ENCODE measurements at places on chromosomes 7 and 10.

- no peak for DNase-seq
Measured at GRCh38 chr7:110881721-110882120, 209.2 kb upstream of the LRRN3 start.

- no peak for DNase-seq
Measured at GRCh38 chr7:2681929-2682799, 5.8 kb upstream of the AMZ1 start.

DNA sequence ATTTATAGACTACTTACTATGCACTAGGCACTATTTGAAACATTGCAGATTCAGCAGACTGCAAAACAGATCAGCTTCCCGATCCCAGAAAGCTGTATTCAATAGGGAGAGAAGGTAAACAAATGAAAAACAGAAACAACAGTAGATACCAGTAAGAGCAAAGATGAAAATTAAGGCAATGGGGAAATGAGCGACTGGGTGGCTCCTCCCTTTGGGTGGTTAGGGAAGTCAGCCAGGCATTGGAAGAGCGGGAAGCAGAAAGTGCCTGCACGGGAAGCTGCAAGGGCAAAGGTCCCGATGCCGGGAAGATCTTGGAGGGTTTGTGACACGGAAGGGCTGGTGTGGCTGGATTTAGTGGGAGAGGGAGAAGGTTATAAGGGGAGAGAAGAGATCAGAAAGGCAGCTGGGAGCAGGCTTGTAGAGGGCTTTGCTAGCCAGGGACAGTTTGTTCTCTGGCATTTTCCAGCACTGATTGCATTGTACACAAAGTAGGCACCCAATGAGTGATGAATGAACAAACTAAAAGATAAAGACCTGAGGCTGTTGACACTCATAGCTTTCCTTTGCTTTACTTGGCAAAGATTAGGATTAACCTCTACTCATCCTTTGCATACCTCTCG lies 67.8 kb downstream of the NAMPT start:
- no peak for DNase-seq

DNA sequence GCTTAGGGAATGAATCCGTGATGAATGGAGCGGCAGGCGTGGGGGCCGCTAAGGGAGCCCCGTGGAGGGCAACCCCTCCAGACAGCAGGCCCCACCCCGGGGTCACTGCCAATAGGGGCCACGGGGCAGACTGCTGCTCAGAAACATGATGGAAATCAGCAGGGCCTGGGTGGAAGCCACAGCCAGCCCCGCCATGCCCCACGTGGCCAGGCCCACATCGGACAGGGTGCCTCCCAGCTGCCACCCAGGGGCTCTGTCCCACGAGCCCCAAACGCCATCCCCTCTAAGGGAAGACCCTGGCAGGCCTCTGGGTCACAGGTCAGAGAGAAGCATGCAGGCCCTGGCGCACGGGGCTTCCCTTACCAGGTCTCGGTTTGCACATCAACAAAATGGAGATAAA lies 28.4 kb downstream of the TNRC18 start:
- DNase-seq, result no peak

- no peak for DNase-seq
Measured at GRCh38 chr10:73639286-73639685, 2.0 kb downstream of the MYOZ1 start.

- DNase-seq, result no peak
Measured at GRCh38 chr10:74133923-74134820, 16.5 kb downstream of the AP3M1 start.

DNA sequence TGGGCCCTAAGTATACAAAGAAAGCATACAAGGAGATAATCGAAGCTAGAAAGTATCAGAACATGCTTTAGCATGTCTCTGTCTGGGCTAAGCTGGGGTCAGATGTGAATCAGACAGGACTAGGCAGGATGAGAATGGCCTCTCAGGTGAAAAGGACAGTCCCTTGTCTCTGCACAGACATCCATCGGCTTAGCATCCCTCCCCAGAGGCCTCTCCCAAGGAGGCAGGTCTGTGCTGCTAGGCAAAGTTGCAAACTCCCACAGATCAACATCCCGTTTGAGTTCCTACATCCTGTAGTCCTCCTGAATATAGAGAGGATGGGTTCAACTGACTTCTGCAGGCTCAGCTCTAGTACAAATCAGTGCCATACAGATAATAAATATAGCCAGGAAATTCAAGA lies 24.5 kb downstream of the CHST15 start:
- no peak for DNase-seq

DNA sequence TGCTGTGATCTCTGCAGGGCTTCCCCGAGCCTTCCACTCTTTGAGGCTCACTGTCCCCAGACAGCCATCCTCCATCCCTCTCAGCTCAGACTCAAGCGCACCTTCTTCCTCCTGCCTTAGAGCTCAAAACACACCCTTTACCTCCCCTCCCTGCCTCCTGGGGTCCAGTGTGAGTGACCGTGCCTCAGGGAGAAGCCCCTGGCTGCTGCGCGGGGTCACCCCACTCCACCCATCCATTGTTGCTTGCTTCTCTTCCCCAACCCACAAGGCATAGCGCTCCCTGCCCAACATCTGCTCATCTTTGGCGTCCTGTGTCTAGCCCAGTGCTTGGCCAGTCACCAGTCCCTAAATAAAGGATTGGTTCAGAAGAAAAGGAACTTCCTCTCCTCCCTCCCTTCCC lies 170.3 kb downstream of the TCERG1L start:
- no peak for DNase-seq

GRCh38 chr10:131689016-131689415 lies 211.8 kb upstream of the PPP2R2D start:
- DNase-seq, result no peak

DNA sequence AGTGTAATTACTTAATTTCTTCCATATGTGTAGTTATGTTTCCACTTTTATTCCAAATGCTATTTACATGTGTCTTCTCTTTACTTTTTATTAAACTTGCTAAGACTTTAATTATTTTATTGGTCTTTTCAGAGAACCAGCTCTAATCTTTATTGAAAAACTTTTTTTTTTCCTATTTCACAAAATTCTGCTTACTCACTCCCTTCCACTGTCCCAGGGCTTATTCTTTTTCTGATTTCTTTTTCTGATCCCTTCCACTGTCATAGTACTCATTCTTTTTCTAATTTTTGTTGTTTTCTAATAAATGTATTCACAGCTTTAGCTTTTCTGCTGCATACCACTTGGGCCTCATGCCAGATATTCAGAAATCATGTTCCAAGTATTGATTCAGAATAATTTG lies 82.7 kb downstream of the CNOT4 start:
- no peak for DNase-seq

- no peak for DNase-seq
Measured at GRCh38 chr10:83517456-83517855, 621.9 kb upstream of the GHITM start.

GRCh38 chr7:51619880-51620279 lies 303.3 kb upstream of the COBL start:
- no peak for DNase-seq

- DNase-seq, result no peak
Measured at GRCh38 chr7:118872568-118872967, 648.1 kb downstream of the ANKRD7 start.

DNA sequence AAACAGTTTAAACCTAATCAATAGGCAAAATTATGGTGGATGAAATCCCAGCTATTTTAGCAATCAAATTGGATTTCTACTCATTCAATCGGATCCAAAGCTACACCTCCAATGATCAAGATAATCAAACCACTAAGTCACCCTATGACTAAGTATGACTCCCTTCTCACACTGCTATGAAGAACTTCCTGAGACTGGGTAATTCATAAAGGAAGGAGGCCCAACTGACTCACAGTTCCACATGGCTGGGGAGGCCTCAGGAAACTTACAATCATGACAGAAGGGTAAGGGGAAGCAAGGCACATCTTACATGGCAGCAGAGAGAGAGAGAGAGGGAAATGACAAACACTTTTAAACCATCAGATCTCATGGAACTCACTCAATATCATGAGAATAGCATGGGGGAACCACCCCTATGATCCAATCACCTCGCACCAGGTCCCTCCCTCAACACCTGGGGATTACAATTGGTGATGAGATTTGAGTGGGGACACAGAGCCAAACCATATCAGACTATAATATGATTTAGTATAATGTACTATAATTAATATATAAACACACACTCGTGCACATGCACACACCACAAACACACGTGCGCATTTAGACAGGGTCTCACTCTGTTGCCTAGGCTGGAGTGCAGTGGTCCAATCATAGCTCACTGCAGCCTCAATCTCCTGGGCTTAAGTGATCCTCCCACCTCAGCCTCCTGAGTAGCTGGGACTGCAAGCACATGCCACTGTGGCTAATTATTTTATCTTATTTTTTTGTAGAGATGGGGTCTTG lies 213.6 kb upstream of the FOXK1 start:
- no peak for DNase-seq
